ENCODE measurements at places on chromosomes 5 and 9. TPM values are rescaled to one million over a fixed set of nuclear protein-coding genes. Genes with fewer than 3 reads are reported as not detected.

DNA sequence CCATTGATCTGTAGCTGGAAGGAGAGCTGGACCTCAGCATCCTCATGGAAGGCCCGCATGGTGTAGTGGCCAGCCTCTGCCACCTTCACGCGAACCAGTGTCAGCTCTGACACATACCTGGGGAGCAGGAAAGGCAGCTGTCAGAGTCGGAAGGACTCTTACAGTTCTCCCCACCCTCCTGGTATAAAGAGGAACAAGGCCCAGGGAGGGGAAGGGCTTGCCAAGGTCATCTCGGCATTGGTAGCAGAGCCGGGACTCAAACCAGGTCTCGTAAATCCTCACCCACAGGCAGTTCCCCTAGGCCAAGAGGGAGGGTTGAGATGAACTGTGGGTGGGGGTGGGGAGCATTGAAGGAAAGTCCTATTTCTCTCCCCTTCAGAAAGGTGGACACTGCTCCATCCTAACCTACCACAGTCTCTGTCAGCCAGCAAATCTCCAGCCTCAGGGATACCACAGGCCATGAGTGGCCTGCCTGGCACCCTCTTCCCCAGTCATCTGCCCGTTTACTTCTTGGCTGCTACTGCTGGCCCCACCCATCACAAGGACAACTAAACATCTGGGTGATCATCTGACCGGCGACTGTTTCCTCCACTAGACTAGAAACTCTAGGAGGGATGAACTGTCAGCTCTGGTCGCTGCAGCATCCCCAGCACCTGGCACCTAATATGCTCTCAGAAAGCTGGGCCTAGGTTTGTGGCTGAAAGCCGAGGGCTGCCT, 23.5 kb downstream of the PDGFRB start:
- no peak overlapping the region for H3K4me3 ChIP-seq
- peak overlapping the region; percentile 49 for H3K27ac ChIP-seq
- no peak for DNase-seq
- H3K4me1 ChIP-seq: no peaks in the 10 kb centered on the region
- no peaks in the 10 kb centered on the region for H3K27me3 ChIP-seq

DNA sequence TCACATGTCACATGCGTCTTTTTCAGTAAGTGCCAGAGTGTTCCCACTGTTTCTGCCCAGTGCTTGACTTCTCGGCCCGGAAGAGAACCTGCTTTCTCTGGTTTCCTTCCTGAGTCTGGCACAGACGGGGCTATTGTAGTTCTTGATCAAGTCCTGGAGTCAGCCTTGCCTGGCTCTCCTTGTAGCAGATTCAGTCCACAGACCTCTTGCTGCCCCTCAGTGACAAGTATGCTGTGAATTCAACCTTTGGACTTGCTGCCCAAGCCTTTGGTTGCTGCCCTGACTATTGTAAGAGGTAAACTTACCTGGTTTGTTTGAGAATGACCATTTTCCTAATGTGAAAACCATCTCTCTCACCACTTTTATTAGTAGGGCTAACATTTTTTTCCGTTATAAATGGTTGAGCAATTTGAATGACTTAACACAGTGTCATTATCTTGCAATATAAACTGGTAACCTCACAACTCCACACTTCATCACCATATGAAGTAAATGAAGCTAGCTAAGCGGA, 24.7 kb downstream of the ZBTB34 start:
- no peaks in the 10 kb centered on the region for H3K27me3 ChIP-seq
- H3K4me3 ChIP-seq: no peak overlapping the region
- DNase-seq: no peak
- no peaks in the 10 kb centered on the region for H3K36me3 ChIP-seq
- no peaks in the 10 kb centered on the region for H3K4me1 ChIP-seq

DNA sequence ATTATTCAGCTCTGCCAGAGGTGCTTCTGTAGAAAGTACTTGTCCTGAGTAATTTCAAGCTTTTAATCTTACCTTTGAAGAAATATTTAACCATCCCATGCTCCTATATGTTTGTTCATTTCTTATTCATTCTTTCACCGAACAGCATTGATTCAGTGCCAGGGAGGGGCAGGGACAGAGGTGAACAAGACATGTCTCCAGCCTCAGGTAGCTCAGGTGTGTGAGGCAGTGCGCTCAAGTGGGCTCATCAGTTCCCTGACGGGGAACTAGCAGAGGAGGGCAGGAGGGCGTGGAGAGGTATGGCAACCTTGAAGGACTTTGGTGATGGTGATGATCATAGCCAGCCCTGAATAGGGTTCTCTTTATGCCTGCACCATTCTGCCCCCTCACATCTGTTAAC, 25.9 kb downstream of the ERGIC1 start:
- H3K4me3 ChIP-seq: no peak overlapping the region
- peaks cover 8% of the 10 kb centered on the region for H3K4me1 ChIP-seq
- no peaks in the 10 kb centered on the region for H3K36me3 ChIP-seq
- H3K27me3 ChIP-seq: no peaks in the 10 kb centered on the region

GRCh38 chr5:75524071-75524470, 12.4 kb downstream of the POLK start:
- no peak for DNase-seq
- H3K27me3 ChIP-seq: no peaks in the 10 kb centered on the region
- peaks cover 2% of the 10 kb centered on the region for H3K4me1 ChIP-seq
- no peak overlapping the region for H3K4me3 ChIP-seq
- no peaks in the 10 kb centered on the region for H3K36me3 ChIP-seq

- no peaks in the 10 kb centered on the region for H3K36me3 ChIP-seq
- no peak overlapping the region for H3K4me3 ChIP-seq
- H3K27me3 ChIP-seq: no peaks in the 10 kb centered on the region
- H3K4me1 ChIP-seq: peaks cover 2% of the 10 kb centered on the region
- H3K27ac ChIP-seq: no peak overlapping the region
Observed at GRCh38 chr9:108606401-108606800, 249.4 kb downstream of the ACTL7B start.

DNA sequence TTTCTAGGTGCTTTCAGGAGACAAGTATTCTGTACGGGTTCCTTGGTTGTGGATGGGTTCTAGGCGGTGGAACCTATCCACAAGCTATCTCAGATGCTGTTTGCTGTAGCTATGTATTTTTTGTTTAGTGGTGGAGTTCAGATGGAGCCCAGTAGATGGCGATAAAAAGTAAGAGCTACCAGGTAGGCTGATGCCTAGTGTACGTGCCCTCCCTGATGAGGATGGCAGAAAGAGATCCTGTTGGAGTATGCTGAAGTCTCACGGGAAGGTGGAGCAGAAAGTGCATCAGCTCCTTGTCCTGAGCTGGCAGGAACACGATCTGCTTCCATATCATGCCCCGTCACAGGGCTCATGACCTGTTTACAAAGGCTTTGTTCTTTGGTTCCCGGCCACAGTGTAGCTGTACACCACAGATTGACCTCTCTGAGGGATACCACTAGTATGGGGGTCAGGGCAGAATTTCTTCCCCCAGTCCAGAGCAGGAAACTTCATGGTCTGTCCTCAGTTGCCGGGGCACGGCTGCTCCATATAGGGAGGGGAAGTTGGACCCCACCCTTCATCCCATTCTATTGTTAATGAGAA, 12.6 kb upstream of the UGT3A2 start:
- no peaks in the 10 kb centered on the region for H3K36me3 ChIP-seq
- H3K27ac ChIP-seq: no peak overlapping the region
- H3K4me1 ChIP-seq: no peaks in the 10 kb centered on the region
- no peak overlapping the region for H3K4me3 ChIP-seq

- no peak overlapping the region for H3K4me3 ChIP-seq
- H3K27me3 ChIP-seq: no peaks in the 10 kb centered on the region
- no peak overlapping the region for H3K27ac ChIP-seq
Observed at GRCh38 chr5:172683645-172684471, 42.8 kb downstream of the NEURL1B start.

- no peaks in the 10 kb centered on the region for H3K36me3 ChIP-seq
- no peaks in the 10 kb centered on the region for H3K27me3 ChIP-seq
- H3K4me3 ChIP-seq: no peak overlapping the region
- H3K27ac ChIP-seq: no peak overlapping the region
Observed at GRCh38 chr5:159478950-159479349, 148.7 kb upstream of the IL12B start.

DNA sequence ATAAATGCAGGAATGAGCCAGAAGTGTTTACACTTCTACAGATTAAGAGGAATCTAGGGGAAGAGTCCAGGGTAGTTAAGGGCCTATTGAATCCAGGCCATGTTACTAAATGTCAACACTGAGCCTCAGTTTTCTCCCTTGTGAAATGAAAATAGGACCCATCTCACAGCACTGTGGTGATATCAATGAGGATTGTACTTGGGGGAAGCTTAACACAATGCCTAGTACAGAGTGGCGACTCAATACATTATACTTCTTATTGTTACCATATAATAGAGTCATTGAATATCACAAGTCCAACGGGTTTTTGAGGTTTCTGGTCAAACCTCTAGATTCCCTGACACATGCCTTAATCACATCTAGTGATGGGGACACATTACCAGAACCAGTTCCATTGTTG, 4.6 kb downstream of the TRUB2 start:
- no peak for DNase-seq
- peaks cover 5% of the 10 kb centered on the region for H3K36me3 ChIP-seq
- H3K27me3 ChIP-seq: no peaks in the 10 kb centered on the region
- no peaks in the 10 kb centered on the region for H3K4me1 ChIP-seq

- no peak overlapping the region for H3K27ac ChIP-seq
- H3K4me1 ChIP-seq: no peaks in the 10 kb centered on the region
- no peak overlapping the region for H3K4me3 ChIP-seq
- H3K27me3 ChIP-seq: no peaks in the 10 kb centered on the region
- H3K36me3 ChIP-seq: no peaks in the 10 kb centered on the region
- no peak for DNase-seq
Observed at GRCh38 chr9:72984226-72984947, 31.5 kb upstream of the ALDH1A1 start.

- H3K4me3 ChIP-seq: no peak overlapping the region
- DNase-seq: no peak
- H3K4me1 ChIP-seq: no peaks in the 10 kb centered on the region
Observed at GRCh38 chr5:157976429-157976828, 117.5 kb upstream of the CLINT1 start.

- H3K4me3 ChIP-seq: no peak overlapping the region
- H3K36me3 ChIP-seq: no peaks in the 10 kb centered on the region
- no peak overlapping the region for H3K27ac ChIP-seq
- no peaks in the 10 kb centered on the region for H3K27me3 ChIP-seq
- no peaks in the 10 kb centered on the region for H3K4me1 ChIP-seq
Observed at GRCh38 chr9:123322273-123323195, 33.5 kb upstream of the CRB2 start.

- no peak for DNase-seq
- H3K4me1 ChIP-seq: no peaks in the 10 kb centered on the region
- H3K27ac ChIP-seq: no peak overlapping the region
- no peak overlapping the region for H3K4me3 ChIP-seq
Observed at GRCh38 chr9:89425024-89425805, 72.7 kb downstream of the SEMA4D start.

DNA sequence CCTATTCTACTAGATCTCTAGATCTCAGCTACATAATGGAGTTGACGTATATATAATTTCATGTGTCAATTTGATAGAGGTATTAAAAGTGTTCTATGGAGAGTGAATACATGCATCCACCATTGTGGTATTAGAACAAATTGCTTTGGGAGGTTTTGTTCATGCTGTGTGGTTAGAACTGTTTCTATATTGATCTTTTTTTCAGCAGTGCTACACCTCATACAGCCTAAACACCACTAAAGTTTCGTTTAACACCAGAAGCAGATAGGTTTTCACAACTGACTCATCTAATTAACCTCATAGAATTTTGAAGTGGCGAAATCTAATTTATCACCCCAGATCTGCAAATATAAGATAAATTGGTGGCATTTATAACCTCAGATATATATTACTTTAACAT, 269.4 kb upstream of the SEMA6A start:
- no peaks in the 10 kb centered on the region for H3K4me1 ChIP-seq
- no peak overlapping the region for H3K27ac ChIP-seq
- H3K4me3 ChIP-seq: no peak overlapping the region
- H3K27me3 ChIP-seq: no peaks in the 10 kb centered on the region
- DNase-seq: no peak
- H3K36me3 ChIP-seq: no peaks in the 10 kb centered on the region

DNA sequence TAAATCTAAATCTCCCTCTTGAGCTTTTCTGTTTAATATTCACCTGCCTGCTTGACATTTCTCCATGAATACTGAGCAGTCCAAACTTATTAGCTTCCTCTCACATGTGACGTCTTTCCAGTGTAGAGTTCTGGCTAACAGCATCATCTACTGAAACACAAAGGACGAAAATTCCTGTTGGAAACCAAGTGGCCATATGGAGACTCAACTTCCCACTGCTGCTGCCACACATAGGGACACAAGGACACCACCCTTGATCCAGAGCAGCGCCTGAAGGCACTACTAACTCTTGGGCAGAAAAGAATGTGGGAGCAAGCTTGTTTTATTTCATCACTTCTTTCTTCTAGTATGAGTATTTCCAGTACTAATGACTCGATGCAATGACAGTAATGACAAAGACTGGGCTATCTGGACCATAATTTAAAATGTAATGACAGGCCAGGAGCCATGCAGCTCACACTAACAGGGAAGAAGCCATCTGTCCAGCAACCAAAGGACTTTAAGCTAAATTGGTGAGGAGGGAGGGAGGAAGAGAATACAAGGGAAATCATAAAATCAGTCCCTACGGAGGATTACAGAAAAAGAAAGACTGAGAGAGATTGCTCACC, 19.2 kb downstream of the RNF130 start:
- H3K4me1 ChIP-seq: no peaks in the 10 kb centered on the region
- H3K27me3 ChIP-seq: no peaks in the 10 kb centered on the region
- H3K4me3 ChIP-seq: no peak overlapping the region
- no peaks in the 10 kb centered on the region for H3K36me3 ChIP-seq
- DNase-seq: no peak

GRCh38 chr9:94916956-94917355, 190.5 kb downstream of the AOPEP start:
- no peak overlapping the region for H3K4me3 ChIP-seq
- no peak for DNase-seq
- no peak overlapping the region for H3K27ac ChIP-seq
- H3K4me1 ChIP-seq: peaks cover 13% of the 10 kb centered on the region
- no peaks in the 10 kb centered on the region for H3K27me3 ChIP-seq

- no peak overlapping the region for H3K27ac ChIP-seq
- H3K4me3 ChIP-seq: no peak overlapping the region
- H3K4me1 ChIP-seq: no peaks in the 10 kb centered on the region
Observed at GRCh38 chr5:33969572-33970452, 14.7 kb downstream of the SLC45A2 start.

GRCh38 chr9:81112627-81113452, 576.5 kb downstream of the TLE1 start:
- no peak for DNase-seq
- H3K4me1 ChIP-seq: no peaks in the 10 kb centered on the region
- H3K36me3 ChIP-seq: no peaks in the 10 kb centered on the region
- no peak overlapping the region for H3K4me3 ChIP-seq

Gene GADD45G
- 4.7 TPM for total RNA-seq

Gene ADGRD2
- total RNA-seq: not detected

Gene PHF24
- total RNA-seq: 0.88 TPM

Gene FOXI1
- total RNA-seq: not detected

Gene CSF2
- total RNA-seq: 0.51 TPM

Gene TYRP1
- total RNA-seq: 1.1 TPM

Gene RAB3C
- total RNA-seq: 8.9 TPM

Gene PRDM9
- not detected for total RNA-seq

Gene CLIC3
- total RNA-seq: 3.8 TPM

Gene PCDHGA9
- 8.2 TPM for total RNA-seq

Gene SHC3
- total RNA-seq: 6.9 TPM

Gene CCL21
- total RNA-seq: 29.1 TPM

Gene PITX1
- not detected for total RNA-seq

Gene RNF183
- not detected for total RNA-seq

Gene TBC1D2
- 12.4 TPM for total RNA-seq

Gene SPINK13
- total RNA-seq: not detected

Gene PRR7
- total RNA-seq: 2.0 TPM
